ENCODE measurements at places on chromosomes 7 and 10.

- DNase-seq = no peak
Measured at GRCh38 chr7:101146-102046, 91.0 kb upstream of the FAM20C start.

DNA sequence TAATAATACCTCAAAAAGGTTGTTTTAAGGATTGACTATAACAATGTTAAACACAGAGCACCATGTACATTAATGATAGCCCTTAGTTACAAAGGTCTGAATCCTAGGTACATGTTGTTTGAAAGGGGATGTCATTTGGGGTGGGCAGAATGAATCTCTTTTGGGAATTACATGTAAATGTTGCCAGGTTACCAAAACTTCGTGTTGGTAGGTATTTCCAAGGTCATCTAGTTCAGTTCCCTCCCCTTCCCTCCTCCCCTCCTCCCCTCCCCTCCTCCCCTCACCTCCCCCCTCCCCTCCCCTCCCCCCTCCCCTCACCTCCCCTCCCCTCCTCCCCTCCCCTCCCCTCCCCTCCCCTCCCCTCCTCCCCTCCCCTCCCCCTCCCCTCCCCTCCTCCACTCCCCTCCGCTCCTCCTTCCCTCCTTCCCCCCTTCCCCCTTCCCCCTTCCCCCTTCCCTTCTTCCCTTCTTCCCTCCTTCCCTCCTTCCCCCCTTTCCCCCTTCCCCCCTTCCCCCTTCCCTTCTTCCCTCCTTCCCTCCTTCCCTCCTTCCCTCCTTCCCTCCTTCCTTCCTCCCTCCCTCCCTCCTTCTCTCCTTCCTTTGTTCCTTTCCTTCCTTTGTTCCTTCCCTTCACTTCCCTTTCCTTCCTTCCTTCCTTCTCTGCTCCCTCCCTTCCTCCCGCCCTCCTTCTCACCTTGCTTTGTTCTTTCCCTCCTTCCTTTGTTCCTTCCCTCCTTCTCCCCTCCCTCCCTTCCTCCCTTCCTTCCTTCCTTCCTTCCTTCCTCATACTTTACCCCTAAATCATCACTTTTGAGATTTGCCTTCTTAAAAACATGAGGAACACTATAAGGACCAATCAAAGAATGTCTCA is 8.1 kb downstream of the VTI1A start:
- DNase-seq = no peak

- no peak for DNase-seq
Measured at GRCh38 chr7:106071356-106071998, 40.6 kb downstream of the SYPL1 start.

- no peak for DNase-seq
Measured at GRCh38 chr7:158816995-158817394, 12.3 kb downstream of the ESYT2 start.

Measured in type B pancreatic cell (in vitro differentiated cells).